ENCODE measurements at places on chromosomes 11 and 22. TPM values are rescaled to one million over a fixed set of nuclear protein-coding genes. Genes with fewer than 3 reads are reported as not detected.

RAC2 gene
- total RNA-seq, result 62.0 TPM

TRIM49 gene
- total RNA-seq, result not detected

MPZL3 gene
- total RNA-seq, result 8.7 TPM

TSPAN18 gene
- 18.3 TPM for total RNA-seq

LIMK2 gene
- 21.9 TPM for total RNA-seq

LRRC10B gene
- not detected for total RNA-seq
